Aorta (tissue), 5 donors: ENCODE measurements at places on chromosomes 1 and 21. TPM values are rescaled to one million over a fixed set of nuclear protein-coding genes. Genes with fewer than 3 reads are reported as not detected.

DNA sequence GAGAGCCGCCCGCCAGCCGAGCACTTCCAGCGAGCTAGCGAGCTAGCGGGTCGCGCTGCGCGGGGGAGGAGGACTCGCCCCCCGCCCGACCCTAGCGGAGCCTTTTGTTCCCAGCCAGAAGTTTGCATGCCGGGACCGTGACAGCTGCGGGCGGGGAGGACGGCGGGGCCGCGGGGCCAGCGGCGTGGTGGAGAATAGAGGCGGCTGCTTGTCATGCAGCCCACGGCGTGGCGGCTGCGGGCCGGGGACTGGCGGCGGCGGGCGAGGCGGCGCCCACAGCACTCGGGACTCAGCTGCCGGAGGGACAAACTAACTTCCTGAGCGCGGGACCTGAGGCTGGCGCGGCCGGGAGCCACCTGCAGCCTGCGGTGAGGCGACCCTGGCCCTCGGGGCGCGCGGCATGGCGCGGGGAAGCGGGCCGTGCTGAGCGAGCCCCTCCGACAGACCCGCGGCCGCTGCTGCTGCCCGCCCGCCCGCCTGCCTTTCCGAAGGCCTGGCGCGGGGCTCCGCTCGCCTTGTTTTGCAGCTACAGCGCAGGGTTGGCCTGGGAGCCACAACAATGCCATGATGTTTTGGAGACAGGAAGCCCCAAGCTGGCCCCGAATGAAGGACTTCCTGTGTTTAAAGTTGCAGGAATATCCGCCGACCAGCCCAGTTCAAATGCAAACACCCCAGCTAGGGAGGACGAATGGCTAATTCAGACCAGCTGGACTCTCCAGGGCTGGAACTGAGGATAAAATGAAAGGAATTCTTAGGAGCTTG lies 82.2 kb upstream of the BMP8A start:
- DNase-seq = peak; percentile 72

DNA sequence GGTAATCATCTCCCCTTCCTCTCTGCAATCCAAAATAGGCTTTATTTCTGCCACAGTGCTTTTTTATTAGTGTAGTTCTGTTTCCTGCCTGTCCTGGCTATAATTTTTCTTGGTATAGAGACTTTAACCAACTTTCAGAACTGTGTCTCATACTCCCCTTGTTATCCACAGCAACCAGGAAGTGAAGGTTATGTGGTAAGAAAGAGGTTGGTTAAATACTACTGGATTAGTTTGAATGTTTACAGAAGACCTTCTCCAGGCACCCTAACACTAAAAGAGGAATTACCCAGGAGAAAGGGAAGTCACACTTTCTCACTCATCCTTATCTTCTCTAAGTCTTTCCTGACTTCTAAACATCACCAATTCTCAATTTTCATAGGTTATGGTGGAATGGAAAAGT lies 17.8 kb upstream of the TNFSF4 start:
- no peak for DNase-seq

GRCh38 chr1:156146020-156146768 lies 7.2 kb upstream of the SEMA4A start:
- peak; percentile 92 for DNase-seq

DNA sequence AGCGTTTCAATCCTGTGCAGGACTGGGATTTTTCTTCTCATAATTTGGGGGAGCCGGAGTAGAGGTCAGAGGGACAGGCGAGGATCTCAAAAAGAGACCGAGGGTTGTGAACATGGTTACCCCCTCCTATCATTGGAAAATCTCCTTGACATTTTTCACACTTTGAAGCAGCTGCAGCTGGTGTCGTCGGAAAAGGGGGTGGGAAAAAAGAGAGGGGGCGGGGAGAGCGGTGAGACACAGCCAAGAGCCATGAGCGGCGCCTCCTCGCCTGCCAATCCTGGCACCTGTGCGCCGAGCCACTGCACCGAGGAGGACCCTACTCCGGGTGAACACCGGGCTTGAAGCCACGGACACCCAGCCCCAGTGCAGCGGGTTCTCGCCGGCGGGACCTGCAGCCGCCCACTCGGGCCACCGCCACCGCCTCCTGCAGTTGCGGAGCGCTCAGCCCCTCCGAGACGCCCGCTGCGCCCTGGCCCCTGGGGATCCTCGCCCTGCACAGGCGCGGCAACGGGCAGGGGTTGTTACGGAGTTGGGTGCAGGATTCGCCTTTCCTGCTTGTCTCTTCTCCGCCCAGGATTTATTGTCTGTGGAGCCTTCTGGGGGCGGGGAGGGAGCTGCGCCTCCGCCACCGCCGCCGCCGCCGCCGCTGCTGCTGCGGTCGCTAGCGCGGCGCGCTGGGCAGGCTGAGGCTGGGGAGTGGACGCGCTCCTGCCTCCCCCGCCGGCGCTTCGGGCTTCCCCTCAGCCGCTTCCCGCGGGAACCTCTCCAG lies at the start of gene LRRC7:
TSS of gene LRRC7 (plus strand) at position 271 of the 769 bp plus-strand sequence. CDS start 718 bp downstream, outside the sequence.
- DNase-seq = no peak

DNA sequence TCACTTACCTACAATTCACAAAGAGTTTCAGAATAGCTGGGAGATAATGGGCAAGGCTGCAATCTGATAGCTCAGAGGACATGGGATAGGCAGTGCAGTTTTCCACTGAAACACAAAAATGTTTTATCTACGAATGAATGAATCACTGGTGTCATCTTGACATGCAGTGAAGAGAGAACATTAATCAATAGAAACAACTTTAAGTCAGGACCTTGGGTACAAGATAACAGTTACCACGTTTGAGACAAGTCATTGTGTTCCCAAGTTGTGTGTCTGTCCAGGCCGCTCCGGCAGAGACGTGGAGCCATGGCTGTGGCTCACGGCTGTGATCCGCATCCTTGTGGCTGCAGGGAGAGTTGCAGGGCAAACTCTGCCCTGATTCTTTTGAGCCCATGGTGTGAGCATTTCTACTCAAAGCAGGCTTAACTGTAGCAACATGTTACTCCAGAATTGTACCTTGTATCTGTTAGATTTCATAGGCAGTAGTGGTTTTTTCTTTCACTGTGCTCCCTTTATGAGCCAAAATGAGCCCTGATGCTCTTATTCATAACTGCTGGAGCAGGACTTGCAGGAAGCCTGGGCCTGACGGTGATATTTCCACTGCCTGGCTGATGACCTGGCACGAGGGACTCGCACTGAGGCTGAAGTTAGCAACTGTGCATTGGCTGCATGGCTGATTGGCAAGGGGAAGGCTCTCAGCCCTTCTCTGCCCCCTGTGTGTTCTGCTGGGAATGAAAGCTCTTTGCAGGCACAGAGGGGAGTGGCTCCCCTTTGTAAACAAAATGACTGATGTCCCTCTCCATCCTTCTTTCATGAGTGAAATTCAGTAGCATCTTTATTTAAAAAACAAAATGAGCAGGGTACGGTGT lies 465.2 kb downstream of the AJAP1 start:
- no peak for DNase-seq

DNA sequence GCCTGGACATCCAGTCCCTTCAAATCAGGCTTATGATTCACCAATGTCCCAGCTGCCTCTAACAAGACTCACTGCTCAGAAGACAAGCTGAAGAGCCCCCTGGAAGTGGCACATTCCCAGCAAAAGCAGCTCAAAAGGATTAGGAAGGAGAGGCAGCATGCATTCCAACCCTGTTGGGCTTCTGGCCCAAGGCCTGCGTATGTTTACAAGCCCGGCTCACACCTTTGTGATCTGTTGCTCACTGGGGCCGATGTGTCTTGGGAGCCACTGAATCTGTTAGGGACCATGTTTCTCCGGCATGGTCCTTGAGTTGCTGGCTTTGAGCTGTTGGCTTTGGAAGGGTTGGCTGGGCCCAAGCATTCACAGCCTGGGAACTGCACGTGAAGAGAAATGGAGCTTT lies 81.2 kb upstream of the C1orf174 start:
- DNase-seq = no peak

B3GALT2 gene
- 0.50 TPM for polyA plus RNA-seq
